Right lobe of liver (tissue), 6 donors: ENCODE measurements at places on chromosomes 16 and 17. TPM values are rescaled to one million over a fixed set of nuclear protein-coding genes. Genes with fewer than 3 reads are reported as not detected.
A peak's percentile ranks its signal among the peaks of the same experiment; 100 is the strongest.

DNA sequence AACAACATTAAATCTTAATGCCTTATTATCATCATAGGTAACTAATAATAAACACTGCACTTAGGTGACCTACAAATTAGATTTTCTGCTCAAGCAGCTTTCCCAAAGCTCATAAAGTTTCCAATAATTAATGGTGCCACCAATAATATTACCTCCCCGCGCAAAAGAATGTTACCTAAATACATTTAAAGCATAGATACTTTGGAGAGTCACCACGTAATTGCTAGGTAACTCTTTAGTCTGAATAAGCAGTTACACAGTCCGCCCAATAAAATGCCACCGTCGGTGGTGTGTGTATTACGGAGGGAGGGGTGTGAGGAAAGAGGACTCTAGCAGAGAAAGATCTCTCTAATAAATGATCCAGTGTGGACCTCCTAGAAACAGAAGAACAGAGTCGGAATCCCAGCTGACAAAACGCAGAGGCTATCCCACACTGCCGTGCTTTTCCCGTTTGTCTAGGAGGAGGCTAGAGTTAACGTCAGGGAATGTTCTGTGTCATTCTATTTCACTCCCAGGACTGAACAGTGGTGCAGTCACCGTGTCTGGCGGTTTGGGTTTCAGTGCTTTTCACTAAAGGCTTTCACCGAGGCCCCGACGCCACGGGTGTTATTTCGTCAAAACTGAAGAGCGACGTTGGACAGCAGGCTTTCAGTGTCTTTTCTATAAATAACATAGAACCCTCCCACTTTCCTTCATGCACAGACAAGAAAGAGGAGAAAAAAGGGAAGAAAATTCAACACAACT, 630 bp downstream of the RNFT1 start:
- no peaks in the 10 kb centered on the region for H3K36me3 ChIP-seq
- peak overlapping the region; percentile 98 for H3K27ac ChIP-seq
- no peaks in the 10 kb centered on the region for H3K27me3 ChIP-seq
- H3K4me1 ChIP-seq: peaks cover 13% of the 10 kb centered on the region

- DNase-seq: no peak
- H3K4me1 ChIP-seq: no peaks in the 10 kb centered on the region
- no peaks in the 10 kb centered on the region for H3K36me3 ChIP-seq
- H3K27ac ChIP-seq: no peak overlapping the region
These were observed 72.7 kb downstream of the SOX9 start for GRCh38 chr17:72193391-72194106.

GRCh38 chr17:43349142-43349541, 49.7 kb upstream of the ARL4D start:
- no peaks in the 10 kb centered on the region for H3K4me1 ChIP-seq
- no peak overlapping the region for H3K4me3 ChIP-seq
- no peaks in the 10 kb centered on the region for H3K27me3 ChIP-seq
- H3K36me3 ChIP-seq: no peaks in the 10 kb centered on the region
- no peak overlapping the region for H3K27ac ChIP-seq

- H3K4me3 ChIP-seq: no peak overlapping the region
- H3K36me3 ChIP-seq: no peaks in the 10 kb centered on the region
- DNase-seq: peak; percentile 30
- no peaks in the 10 kb centered on the region for H3K4me1 ChIP-seq
- H3K27me3 ChIP-seq: no peaks in the 10 kb centered on the region
These were observed 11.3 kb downstream of the OSBPL7 start for GRCh38 chr17:47810200-47810821.

DNA sequence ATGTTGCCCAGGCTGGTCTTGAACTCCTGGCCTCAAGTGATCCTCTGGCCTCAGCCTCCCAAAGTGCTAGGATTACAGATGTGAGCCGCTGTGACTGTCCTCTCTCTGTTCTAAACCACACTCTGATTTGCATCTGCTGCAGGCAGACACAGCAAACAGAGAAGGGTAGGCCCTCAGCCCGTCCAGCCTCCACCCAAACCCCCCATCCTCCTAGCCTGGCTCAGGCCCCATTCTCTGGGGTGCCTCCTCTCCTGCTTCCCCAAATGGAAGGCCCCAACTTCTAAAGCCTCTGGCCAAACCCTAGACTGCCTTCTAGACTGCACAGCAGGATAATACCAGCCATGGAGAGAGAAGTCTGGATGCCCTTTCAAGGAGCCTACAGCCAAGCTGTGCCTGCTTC, 4.1 kb upstream of the GFAP start:
- DNase-seq: peak; percentile 13
- H3K4me1 ChIP-seq: no peaks in the 10 kb centered on the region
- H3K4me3 ChIP-seq: no peak overlapping the region

- no peaks in the 10 kb centered on the region for H3K4me1 ChIP-seq
- DNase-seq: no peak
- H3K36me3 ChIP-seq: no peaks in the 10 kb centered on the region
- no peaks in the 10 kb centered on the region for H3K27me3 ChIP-seq
- no peak overlapping the region for H3K4me3 ChIP-seq
- H3K27ac ChIP-seq: no peak overlapping the region
These were observed 15.2 kb downstream of the KRT23 start for GRCh38 chr17:40922239-40922638.

- H3K27ac ChIP-seq: peak overlapping the region; percentile 76
- H3K36me3 ChIP-seq: no peaks in the 10 kb centered on the region
These were observed 8.0 kb downstream of the ST3GAL2 start for GRCh38 chr16:70430667-70431536.

DNA sequence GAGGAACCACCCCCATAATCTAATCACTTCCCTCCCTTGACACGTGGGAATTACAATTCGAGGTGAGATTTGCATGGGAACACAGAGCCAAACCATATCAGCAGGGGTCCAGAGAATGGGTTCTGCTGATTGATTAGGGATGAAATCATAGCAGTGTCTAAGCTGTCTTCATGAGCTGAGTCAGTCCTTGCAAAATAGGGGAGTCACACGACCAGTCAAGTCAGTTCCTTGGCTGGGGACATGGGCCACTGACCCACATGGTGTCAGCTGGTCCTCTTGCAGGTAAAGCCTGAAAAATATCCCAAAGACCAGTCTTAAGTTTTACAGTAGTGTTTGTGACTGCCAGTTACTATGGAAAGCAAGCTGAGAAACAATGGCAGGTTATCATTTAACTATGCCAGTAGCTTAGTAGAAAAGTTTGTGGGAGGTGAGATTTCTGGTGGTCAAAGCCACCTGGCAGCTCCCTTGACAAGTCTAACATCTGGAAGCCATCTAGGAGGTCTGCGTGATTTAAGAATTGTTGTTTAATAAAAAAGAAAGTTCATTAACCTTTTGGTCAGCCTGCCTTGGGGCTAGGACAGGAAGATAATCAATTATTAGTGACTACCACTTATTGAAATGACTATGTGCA, 15.7 kb upstream of the ATF7IP2 start:
- no peaks in the 10 kb centered on the region for H3K27me3 ChIP-seq
- H3K4me1 ChIP-seq: peaks cover 14% of the 10 kb centered on the region
- H3K27ac ChIP-seq: no peak overlapping the region
- no peak for DNase-seq

TBC1D3C gene
- not detected for total RNA-seq
